Astrocyte (in vitro differentiated cells and primary cell): ENCODE measurements at places on chromosomes 2 and 18. TPM values are rescaled to one million over a fixed set of nuclear protein-coding genes. Genes with fewer than 3 reads are reported as not detected.
A peak's percentile ranks its signal among the peaks of the same experiment; 100 is the strongest.

Gene ALS2
- 48.9 and 54.0 TPM in 2 replicates for total RNA-seq

Gene SLC9A2
- total RNA-seq = 0.32 TPM in 1 of 2 replicates, not detected in the other

GRCh38 chr2:206323486-206323885 is 49.0 kb downstream of the ZDBF2 start:
- no peaks in the 10 kb centered on the region for H3K4me1 ChIP-seq
- H3K27me3 ChIP-seq = no peaks in the 10 kb centered on the region
- DNase-seq = no peak
- no peak overlapping the region for H3K4me3 ChIP-seq
- no peaks in the 10 kb centered on the region for H3K36me3 ChIP-seq
- no peak overlapping the region for H3K27ac ChIP-seq

GRCh38 chr2:181779288-181780021 is 99.1 kb upstream of the NEUROD1 start:
- no peaks in the 10 kb centered on the region for H3K27me3 ChIP-seq
- H3K27ac ChIP-seq = no peak overlapping the region
- DNase-seq = peak; percentile 83
- no peak overlapping the region for H3K4me3 ChIP-seq
- H3K4me1 ChIP-seq = peaks cover 23% of the 10 kb centered on the region

- H3K27me3 ChIP-seq = peaks cover 2% of the 10 kb centered on the region
- no peak overlapping the region for H3K4me3 ChIP-seq
- no peak overlapping the region for H3K27ac ChIP-seq
- H3K4me1 ChIP-seq = no peaks in the 10 kb centered on the region
- no peaks in the 10 kb centered on the region for H3K36me3 ChIP-seq
- DNase-seq = no peak
Observed at GRCh38 chr2:238703053-238703415, 144.9 kb upstream of the TWIST2 start.
